Stimulated activated CD8-positive, alpha-beta memory T cell treated with anti-CD3 and anti-CD28 coated beads, Interleukin-15, amount 100 ng/mL, for 4 hours (primary cell): ENCODE measurements at places on chromosomes 3 and 15.

GRCh38 chr15:85097250-85097649, 115.6 kb downstream of the PDE8A start:
- no peak for DNase-seq

GRCh38 chr3:170425491-170426239, 7.0 kb downstream of the CLDN11 start:
- no peak for DNase-seq

DNA sequence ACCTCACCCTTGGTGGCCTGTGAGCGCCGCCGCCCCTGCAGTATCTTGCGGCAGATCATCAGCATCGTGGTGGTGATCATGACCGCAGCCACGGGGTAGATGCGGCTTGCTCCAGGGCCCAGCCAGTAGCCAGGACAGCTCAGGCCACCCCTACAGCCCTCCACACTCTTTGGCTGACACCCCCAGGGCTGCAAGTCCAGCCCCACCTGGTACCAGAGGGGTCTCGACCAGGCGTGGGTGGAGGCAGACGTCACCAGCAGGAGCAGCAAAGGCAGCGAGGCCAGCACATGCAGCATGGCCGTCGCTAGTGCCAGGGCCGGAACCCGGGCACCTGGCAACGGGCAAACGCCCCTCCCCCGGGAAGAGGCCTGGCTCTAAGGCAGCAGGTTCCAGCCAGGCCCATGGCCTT, at the start of gene TMEM89:
TSS of gene TMEM89 (minus strand) at position 309 of the 409 bp plus-strand sequence. CDS start at position 296, 13 bp downstream.
- DNase-seq, result no peak

DNA sequence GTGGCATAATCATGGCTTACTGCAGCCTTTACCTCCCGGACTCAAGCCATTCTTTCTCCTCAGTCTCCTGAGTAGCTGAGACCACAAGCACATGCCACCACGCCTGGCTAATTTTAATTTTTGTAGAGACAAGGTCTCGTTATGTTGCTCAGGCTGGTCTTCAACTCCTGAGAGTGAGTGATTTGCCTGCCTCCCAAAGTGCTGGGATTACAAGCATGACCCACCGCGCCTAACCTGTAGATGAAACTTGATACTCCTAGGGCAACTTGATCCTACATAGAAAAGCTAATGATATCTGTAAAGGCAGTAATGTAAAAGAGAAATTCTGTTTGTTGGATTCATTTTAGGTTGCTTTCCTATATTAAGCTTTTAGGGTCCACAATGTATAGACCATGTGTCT, 391.9 kb upstream of the THRB start:
- no peak for DNase-seq

- no peak for DNase-seq
Measured at GRCh38 chr3:139120086-139121056, 75.7 kb upstream of the PRR23C start.

DNA sequence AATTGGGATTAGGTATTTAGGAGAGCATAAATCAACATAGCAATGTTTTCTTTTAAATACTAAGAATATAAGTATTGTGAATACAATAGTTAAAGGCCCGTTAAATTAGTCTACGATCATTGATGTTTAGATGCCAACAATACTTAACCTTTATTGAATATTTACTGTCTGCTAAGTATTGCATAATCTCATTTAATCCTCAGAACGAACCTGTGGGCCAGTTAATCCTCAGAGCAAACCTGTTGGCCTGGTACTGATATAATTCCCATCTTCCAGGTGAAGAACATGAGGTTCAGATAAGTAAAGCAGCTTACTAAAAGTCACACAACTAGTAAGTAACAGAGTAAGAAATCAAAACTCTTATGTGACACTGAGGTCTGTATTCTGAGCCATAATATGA, 57.4 kb upstream of the ACKR4 start:
- DNase-seq, result no peak

DNA sequence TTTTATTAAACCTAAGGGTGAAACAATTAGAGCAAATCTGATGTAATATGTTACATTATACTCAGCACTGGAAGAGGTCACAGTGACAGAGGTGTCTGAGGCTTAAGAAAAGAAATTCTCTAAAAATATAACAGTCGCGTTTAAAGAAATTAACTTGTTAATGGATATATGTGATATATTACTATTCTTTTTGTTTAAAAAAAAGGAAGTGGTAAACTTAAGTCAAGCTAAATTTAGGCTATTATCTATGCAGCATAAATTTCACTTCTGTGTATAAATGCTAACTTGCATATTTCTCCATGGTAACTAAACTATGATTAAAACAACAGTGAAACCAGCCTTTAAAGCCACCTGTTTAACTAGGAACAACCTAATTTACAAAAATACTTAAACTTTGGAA, 191.3 kb downstream of the FOXP1 start:
- no peak for DNase-seq

- DNase-seq, result no peak
Measured at GRCh38 chr3:123423031-123423430, 25.9 kb downstream of the ADCY5 start.
